ENCODE measurements at places on chromosomes 12 and 14.

GRCh38 chr12:123278101-123278627 is 6.5 kb upstream of the CDK2AP1 start:
- peak; percentile 63 for DNase-seq

DNA sequence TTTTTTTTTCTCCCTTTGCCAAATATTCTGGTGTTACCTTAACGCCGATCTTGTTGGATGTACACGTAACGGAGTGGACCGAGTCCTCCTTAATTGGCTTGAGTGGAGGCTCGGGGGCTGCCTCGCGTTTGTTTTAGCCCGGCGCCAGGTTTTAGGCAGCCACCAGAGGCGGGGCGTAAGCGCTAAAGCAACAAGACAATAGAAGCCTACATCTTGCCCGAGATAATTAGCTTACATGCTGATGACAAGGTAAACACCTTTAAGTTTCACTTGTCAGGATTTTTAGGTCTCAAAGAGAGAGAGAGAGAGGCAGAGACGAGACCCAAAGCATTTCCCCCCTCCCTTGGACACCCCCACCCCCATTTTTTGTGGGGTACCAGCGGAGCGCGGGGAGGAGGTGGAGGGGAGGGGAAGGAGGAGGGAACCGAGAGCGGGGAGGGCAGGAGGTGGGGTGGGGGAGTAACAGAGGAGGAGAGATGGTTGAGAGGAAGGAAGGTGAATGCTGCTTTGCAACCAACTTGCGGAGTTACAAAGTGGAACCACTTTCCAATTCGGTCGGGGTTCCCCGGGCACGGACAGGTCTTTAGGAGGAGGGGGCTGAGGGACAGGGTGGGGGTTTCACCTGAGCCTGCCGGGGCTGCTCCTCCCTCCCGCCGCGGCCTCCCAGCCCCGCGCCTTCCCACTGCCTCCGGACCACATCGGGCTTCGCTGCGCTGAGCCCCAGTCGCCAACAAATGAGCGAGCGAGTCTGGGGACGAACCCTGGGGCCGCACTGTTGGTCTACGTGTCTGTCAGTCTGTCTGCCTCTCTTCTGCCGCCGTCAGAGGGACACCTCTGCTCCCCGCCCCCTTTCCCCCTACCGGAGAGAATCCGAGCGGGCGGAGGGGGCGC is at the start of gene NKX2-1:
NKX2-1 (minus strand) TSS at position 802 of the 891 bp plus-strand sequence; CDS start at position 699, 103 bp downstream.
- DNase-seq = no peak

GRCh38 chr14:79383031-79383430 is 828.3 kb downstream of the DIO2 start:
- no peak for DNase-seq

GRCh38 chr14:104773505-104774452 is 20.8 kb downstream of the SIVA1 start:
- DNase-seq = no peak

- peak; percentile 26 for DNase-seq
Observed at GRCh38 chr12:14048941-14049545, 67.6 kb upstream of the GRIN2B start.

DNA sequence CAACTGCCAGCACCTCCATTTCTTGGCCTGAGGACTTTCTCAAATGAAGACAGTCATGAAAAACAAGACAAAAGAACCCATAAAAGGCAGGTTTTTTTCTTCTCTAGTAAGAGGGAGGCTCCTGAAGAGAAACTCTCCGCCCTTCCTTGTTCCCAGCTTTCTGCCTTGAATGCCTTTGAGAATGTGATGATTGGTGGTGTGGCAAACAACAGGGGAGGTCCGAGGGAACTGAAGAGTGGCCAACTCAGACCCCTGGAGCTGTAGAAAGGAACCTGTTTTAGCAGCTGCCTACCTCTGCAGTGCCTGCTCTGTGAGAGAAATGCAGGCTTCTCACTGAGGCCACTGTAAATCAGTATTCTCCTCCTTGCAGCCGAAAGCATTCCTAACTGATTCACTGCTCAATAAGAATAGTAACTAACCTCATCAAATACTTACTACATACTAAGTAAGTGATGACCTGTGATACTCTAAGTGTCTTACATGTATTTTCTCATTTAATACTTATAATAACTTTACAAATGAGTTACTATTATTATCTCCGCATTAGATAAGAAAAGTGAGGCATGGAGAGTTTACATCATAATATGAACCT is 16.7 kb upstream of the ERC1 start:
- no peak for DNase-seq

- no peak for DNase-seq
Observed at GRCh38 chr12:15497671-15498292, 175.5 kb downstream of the PTPRO start.

DNA sequence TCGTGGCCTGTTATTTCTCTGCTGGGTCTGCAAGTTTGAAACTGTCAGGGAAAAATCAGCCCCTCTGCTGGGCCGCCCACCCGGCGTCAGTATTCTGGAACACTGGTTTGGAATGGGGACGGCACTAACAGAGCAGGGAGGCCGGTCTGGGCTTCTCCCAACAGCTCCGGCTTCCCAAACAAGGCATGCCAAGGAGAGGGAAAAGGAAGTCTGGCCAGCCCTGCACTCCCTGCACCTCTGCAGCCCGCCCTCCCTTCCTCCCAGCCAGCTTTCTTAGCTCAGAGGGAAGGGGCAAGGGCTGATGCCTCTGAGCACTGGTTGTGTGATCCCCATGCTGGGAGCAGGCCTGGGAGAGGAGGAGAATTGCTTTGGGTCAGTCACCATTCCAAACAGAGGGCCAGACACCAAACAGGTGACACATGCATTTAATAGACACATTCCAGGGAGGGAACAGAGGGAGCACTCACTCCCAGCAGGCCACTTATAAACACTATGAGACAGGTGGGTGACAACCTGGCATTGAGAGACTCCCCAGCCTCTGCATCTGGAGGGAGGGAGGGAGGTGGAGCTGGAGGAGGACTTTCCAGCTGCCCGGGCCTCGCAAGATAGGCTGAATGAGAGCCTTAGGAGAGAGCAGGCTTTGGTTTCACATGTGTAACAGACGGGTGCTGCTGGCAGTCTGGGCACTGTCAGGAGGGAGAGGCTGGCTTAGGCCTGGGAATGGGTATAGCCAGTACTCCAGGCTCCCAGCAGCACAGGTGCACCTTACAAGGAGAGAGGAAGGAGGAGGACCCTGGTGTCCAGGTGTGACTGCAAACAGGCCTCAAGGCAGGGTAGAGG is 10.3 kb downstream of the KRT75 start:
- no peak for DNase-seq

DNA sequence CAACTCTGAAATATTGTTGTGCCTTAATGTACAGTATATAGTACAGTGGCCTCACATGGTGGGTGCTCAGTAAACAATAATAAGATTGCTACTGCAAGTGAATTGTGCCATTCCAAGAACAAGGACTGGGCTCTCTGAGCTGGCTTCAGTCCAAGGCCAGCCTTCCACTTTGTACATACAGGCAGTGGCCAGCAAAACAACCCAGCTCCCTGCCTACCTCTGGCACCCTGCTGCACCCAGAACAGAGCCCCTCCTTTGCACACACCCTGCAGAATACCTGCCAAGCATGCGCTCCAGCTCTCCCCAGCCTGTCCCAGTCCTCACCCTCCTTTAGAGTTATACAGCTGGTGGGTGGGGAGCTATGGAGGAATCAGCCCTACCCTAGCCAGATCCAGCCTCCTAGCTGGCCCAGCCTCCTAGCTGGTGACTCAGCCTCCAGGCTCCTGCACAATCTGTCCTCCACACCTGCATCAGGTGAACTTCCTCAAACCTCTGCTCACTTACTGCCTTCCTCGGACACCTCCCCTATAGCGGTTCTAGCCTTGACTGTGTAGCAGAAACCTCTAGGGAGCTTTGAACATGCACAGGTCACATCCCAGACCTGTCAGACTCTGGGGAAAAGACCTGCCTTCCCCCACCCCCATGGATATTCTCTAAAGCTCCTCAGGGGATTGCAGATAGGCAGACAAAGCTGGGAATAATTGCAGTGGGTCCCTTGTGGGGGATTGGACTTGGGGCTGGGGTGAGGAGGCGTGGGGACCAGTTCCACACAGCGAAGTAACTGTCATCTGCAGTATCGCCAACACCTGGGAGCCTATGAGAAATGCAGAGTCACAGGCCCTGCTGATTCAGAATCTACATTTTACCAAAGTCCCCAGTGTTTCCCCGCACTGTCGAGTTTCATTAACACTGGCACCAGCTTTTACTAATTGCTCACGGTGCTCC is 17.9 kb downstream of the ZDHHC22 start:
- DNase-seq = peak; percentile 77

DNA sequence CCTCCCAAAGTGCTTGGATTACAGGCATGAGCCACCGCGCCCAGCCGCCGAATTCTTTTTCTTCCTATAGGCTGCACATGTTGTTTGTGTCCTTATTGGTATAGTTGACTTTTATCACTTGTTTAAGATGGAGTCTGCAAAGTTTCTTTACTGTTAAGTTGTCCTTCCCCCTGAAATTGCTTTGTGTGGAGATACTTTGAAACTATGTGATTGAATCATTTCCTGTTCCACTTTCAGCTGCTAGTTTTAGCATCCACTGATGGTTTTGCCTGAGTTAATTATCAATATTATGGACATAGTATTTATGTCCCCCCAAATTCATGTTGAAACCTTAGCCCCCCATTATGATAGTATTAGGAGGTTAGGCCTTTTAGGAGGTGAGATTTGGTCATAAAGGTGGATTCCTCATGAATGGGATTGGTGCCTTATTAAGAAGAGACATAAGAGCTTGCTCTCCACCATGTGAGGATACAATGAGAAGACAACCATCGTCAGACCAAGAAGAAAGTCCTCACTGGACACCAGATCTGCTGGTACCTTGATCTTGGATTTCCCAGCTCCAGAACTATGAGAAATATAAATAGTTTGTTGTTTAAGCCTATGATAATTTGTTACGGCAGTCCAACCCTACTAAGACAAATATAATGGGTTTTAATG is 34.9 kb downstream of the PPHLN1 start:
- DNase-seq = no peak

DNA sequence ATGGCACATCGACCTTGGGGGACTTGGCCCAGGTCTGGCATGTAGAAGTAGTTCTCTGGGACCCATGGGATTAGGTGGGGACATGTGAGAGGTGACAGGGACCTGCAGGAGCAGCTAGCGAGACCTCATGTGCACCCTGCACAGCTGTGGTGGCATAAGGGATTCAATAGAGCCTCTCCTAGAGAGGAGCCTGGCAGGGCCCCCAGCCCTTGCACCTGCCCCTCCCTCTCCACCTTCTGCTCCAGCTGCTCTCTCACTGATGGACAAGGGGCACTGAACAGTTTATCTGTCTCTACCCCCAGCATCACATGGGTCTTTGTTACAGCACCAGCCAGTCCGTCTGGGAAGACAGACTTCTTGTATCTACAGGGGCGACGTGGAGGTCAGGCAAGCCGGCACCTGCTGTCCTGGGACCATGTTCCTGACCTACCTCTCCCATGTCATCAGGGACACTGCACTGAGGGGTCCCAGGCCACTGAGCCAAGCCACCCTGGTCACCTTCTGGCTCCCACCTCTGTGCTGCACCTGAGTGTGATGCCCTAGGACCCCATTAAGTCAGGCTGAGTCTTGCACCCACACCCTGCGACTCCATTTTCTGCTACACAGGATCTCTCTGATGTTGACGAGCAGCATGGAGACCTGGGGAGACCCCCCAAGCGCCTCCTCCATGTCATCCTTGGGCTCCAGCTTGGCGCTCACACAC is 32.6 kb downstream of the DDX11 start:
- no peak for DNase-seq

DNA sequence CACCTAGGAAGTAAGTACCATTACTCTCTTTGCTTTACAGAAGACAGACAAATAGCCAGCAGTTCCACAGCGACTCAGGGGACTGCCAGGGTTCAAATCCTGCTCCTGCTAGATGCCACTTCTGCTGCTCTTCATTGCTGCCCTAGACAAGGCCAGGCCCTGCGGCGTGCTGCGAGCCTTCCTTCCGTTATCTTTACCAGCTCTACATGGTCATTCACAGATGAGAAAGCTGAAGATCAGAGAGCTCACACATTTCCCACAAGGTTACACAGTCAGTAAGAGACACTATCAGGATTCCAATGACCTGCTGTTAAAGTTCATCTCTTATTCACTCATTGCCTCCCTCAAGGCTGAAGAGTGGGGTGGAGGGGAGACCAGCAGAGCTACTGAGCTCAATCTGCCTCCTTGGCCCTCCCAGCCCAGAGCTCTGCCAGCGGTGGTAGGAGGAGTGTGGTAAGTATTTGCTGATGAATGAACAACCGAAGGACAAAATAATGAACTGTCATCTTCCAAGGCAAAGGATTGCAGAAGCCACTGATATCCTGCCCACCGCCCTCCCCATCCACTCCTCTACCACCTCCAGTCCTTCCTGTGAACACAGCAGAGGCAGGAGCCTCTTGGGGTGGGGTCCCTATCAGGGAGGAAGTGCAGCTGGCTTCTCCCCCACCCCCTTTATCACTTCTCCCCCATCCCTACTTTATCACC is 14.6 kb upstream of the HDAC7 start:
- DNase-seq = no peak

DNA sequence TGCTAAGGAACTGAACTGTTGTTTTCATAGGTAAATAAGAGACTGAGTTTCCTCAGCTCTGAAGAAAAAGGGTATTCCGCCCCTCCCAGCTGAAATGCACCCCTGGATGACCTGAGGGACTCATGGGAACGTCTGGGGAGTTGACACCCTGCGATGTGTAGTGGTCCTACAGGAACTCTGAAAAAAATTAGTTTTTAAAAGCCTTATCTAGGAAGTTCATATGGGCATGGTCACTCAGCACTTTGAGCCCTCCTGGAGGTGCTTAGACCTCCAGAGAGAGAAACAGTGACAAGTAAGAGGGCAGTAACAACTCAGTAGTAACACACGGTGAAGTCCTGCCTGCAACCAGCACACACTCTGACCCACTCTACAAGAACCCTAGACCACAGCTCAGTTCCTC is 91.2 kb upstream of the CNOT2 start:
- no peak for DNase-seq

GRCh38 chr12:111261911-111262676 is 106.8 kb downstream of the PHETA1 start:
- DNase-seq = no peak

- no peak for DNase-seq
Observed at GRCh38 chr14:51834240-51834639, 26.2 kb upstream of the GNG2 start.

- DNase-seq = no peak
Observed at GRCh38 chr14:35878272-35879150, 52.4 kb downstream of the BRMS1L start.
